ENCODE measurements at places on chromosomes 1 and 21.

DNA sequence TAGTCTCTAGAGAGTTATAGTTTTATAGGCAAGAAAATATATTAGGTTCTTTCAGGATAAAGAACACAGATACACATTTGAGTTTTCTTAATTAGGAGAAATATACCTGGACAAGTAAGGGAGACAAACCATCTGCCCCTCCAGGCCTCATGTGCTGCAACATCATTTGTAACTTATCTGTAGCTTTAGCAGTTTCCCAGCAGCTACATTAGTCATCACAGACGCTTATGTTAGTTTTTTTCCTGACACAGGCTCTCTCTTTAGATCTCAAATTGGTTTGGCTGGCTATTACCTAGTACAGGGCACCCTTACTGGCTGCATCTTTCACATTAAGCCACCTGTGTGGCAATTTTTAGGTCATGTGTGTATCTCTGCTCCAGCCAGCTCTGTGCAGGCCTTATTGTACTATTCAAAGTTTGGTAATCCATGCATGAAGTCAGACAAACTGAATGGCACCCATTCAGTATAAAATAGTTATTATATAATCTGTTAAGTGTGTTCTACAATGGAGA, 25.9 kb downstream of the GNPAT start:
- no peak for DNase-seq

DNA sequence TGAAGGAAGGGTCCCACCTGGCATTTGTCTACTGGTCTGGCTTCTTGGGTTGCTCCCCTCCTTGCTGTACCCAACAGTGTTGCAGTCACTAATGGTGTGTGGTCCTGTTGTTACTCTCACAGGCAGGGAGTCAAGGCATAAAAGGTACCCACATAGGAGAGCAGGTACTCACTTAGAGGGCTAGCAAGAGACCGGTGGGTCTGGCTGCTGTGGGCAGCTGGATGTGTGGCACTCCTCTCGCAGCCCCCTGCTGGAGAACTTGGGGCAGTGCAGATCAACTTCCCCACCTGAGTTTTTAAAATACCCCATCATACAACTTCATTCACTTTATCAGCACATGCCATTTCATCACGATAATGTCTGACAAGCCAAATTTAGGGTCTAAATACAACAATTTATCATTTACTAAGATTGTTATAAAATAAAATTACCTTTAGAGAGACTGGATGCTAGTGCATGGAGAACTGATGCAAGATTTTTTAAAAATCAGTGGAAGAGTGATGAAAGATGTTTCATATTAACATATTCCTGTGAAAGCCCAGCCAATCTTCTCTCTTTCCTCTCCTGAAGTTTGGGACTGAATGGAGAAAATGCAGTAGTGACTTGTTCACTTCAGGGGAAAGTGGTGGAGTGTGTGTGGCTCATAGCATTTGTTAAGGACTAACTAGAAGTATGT, 42.8 kb downstream of the ACP6 start:
- DNase-seq: peak; percentile 49

GRCh38 chr21:30580132-30580531, 10.1 kb downstream of the KRTAP22-2 start:
- DNase-seq: no peak

DNA sequence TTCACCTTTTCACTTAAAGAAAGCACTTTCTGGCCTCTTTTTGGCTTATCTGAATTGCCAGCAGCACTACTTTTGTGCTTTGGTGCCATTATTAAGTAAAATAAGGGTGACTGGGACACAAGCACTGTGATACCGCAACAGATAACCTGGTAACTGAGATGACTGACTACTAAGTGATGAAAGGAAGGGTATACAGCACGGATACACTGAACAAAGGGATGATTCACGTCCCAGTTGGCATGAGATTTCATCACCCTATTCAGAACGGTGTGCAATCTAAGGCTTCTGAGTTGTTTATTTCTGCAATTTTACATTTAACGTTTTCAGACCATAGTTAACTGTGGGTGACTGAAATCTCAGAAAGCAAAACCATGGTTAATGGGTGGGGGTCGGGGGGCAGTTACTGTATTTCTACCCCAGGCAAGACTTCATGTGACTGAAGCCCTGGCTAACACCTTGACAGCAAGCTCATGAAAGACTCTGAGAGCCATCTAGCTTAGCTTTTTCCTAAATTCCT, 102.8 kb downstream of the CLIC6 start:
- no peak for DNase-seq

DNA sequence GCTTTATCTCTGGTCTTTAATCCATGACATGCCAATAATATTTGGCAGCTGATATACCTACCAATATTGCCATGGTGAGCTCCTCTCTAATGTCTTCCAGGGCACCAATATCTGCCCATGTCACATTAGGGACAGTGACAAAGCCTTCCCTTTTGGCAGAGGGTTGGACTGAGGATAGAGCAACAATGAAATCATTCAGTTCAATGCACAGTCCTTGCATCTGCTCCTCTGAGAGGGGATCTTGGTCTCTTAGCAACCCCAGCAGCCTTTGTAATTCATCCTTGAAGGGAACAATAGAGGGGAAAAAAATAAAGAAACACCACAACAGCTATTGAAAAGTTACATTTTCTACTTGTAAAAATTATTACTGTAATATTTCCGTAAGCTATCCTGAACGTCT, 42.3 kb downstream of the NVL start:
- no peak for DNase-seq

DNA sequence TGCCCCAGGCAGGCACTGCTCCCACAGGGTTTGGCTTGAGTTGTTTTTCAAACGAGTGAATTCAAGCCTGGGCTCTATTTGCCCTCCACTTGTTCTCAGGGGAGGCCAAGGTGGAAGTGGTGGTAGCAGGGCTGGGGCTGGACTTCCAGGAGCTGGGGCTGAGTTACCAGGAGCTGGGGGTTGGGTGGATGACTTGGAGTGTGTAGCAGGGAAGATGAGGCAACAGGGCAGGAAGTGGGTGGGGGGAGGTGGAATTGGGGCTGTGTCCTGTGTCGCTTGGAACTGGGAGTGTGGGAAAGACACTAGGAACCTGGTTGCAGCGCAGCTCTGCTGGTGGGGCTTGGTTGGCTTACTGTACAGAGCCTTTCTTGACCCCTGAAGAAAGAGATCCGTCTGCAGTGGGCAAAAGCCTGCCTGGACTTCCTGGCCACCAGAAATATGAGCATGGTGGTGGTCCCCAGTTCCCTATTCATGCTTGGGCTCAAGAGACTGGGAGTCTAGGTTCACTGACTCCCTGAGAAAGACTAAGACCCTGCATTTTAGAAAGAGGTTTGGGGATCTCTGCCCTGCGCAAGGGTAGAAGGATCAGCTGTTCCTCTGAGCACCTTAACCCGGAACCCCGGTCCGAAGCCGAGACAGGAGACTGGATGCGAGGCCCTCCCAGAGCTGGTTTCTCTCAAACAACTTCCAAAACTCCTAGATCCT, 3.1 kb downstream of the TFAP2E start:
- no peak for DNase-seq

GRCh38 chr1:198669023-198669698, 30.3 kb downstream of the PTPRC start:
- no peak for DNase-seq

DNA sequence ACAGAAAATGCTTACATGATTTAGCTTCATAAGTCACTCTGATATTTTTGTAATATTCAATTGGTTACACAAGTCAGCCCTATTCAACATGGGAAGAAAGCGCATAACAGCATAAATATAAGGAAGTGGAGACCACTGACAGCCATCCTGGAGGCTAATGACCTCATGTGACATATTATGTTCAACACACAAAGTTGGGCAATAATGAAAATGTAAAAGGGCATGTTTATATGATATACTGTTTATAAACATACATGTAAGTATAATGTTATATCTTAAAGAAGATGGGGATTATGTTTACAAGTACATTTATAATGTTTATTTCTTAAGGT, 30.2 kb downstream of the EVI5 start:
- no peak for DNase-seq

DNA sequence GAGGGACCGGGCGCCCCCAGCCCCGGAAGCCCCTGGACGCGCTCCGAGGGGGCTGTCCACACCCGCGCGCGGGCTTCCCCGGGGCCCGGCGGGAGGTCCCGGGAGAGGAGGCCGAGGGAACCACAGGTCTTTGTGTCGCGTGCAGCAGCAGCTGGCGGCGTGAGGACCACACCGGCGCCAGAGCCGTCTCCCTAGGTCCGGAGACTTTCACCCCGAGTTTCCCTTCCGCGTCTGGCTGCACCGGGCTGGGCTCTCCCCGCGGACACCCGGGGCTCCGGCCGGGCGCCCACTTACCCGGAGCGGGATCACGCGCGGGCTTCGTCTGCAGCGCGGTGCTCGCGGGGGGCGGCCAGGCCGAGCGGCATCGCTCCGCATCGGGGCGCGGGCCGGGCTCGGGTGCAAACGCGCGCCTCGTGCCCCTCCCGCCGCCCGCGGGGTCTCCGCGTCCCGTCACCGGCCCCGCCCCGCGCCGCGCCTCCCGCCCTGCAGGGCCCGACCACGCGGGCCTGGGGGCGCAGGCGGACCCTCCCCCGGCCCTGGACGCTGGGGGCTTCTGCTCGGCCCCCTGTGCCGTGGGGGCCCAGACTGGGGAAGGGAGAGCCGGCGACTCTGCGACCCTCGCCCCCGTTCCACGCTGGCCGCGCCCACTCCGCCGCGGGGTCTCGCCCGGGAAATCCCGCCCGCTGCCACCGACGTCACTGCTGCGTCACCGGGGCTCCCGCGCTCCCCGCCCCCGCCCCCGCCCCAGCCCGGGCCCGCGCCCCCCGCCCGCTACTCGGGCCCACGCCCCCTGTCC, at the start of gene GNG4:
TSS of gene GNG4 (minus strand) at position 417 of the 796 bp plus-strand sequence. CDS start 65,946 bp downstream, outside the sequence.
- DNase-seq: peak; percentile 72

GRCh38 chr1:215079456-215079855, 3.1 kb upstream of the KCNK2 start:
- DNase-seq: no peak

DNA sequence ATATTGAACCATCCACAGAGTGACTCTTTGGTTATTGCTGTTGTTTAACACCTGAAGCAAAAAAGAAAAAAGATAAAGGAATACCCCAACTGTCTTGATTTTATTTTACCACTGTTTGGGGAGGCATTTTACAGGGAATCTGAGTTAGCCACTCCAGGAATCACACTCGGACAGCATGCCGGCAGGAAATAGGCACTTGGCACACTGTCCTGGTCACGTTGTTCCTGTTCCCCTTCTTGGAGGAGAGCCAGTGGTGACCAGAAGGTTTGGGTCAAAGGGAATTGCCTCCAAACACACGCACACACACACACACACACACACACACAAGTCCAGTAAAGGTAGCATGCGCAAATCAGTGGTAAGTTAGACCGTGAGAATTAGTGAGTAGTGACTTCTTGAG, 13.8 kb downstream of the RGS4 start:
- DNase-seq: no peak

DNA sequence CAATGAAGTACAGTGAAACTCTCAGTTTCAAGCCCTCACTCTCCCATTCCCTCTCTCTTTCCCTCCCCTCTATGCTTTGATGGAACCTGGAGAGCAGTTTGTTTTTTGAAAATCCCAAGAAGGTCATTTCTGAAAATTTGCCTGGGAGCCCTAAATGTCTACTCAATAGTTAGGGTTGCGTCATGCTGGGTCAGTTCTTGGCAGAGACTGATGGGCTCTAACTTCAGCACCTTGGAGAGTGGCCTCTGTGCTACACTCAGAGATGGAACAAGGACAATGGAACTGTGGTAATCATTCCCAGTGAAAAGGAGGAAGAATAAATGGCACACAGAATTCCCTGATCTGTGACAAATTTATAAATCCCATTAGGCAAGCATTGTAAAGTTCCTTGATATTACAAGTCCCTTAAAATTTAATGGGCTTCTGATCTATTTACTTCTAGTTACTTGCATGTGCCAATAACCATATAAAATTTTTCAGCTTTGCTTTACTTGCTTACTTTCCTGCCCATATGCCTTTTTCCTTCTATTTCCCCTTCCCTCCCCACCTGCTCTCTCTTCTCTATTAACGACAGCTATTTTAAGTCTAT, 182.9 kb upstream of the KCND3 start:
- no peak for DNase-seq

- DNase-seq: no peak
Observed at GRCh38 chr1:88878731-88879130, 12.6 kb downstream of the GTF2B start.

DNA sequence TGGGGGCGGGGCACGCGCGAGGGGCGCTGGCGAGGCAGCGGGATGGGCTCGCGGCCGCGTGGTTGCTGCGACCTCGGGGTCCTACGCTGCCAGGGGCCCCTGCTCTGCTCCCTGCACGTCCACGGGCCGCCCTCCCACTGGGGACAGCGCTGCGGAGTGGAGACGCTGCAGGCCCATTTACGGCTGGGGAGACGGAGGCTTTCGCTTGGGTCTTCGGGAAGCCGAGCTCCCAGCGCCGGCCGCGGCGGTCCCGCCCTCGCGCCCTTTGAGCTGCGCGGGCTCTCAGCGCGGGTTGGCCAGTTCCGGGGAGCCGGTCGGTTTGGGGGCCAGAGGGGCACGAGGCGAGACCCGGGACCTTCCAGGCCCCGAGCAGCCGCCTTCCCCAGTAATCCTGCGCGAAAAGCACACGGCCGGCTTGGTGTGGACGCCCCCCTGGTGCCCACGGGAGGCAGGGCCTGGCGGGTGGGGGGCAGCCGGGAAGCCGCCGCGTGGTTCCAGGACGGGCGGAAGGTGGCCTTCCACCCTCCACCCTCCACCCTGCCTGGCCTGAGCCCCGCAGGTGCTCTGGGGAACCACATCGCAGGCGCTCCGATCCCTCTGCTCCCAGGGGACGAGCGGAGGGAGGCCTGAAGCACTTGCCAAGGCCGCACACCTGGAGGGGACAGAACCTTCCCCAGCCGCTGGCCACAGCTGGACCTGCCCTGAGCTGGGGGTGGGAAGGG, 570 bp upstream of the PEX10 start:
- DNase-seq: peak; percentile 48

- DNase-seq: no peak
Observed at GRCh38 chr1:91689641-91690481, 189.2 kb downstream of the CDC7 start.

GRCh38 chr1:160540859-160541233, 17.8 kb upstream of the SLAMF6 start:
- DNase-seq: no peak

DNA sequence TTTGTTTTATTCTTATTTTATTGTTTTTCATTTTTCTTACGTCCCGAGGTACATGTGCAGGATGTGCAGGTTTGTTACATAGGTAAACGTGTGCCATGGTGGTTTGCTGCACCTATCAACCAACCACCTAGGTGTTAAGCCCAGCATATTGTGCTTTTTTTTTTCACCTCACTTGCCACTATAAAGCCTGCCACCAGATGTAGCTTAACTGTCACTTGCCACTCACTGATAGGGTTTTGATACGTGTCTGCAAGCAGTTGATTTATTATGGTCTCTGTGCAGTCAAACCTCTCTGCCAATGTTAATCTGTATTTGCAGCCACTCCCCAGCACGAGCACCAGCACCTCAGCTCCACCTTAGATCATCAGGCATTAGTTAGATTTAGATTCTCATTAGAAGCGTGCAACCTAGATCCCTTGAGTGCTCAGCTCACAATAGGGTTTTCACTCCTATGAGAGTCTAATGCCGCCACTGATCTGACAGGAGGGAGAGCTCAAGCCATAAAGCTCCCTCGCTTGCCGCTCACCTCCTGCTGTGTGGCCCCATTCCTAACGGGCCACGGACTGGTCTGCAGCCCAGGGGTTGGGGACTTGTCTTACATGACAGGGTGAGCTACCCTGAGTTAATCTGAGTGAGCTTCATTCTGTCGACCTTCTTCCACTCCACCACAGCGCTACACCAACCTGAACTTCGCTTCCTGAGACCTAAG, 17.9 kb upstream of the ABCG1 start:
- no peak for DNase-seq
